ENCODE measurements at places on chromosomes 7 and 10.

DNA sequence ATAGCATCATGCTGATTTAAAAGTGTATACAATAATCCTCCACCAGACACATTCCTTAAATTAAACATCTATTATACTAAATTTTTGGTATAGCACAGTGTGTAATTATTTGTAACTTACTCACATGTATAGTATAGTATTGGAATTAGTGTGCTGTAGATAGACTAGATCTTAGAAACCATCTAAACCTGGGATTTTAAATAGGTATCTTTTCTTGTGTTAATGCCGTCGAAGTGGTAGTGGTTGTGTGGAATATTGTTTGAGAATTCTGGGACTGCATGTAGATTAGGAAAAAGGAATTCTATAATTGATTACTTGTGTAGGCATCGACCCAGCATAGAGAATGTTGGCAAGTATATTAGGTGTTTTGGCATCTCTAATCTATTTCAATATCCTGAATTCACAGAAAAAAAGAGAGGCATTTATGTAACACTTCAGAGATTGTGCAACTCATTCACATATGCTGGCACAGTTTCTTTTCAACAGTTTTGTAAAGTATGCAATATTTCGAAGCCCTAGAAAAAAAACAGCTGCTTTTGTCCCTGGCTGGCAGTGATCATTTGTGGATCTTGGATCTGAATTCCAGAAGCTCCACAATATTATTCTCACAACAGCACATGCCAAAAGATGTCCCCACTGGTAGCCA is 145.5 kb upstream of the AGR3 start:
- DNase-seq, result no peak

GRCh38 chr10:112363696-112364688 is 9.9 kb upstream of the ACSL5 start:
- DNase-seq, result no peak

DNA sequence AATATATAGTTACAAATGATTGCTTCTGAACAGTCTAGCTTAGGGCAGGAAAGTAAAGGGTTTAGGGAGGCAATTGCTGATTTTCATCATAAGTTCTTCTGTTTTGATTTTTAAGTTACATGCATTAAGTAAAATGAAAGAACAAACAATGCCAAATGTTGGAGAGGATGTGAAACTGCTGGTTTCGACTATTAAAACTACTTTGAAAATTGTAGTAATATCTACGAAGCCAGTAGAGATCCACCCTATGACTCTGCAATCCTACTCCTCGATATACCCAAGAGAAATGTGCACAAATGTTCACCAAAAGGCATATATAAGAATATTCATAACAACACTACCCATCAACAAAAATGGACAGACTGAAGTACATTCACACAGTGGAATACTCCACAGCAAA is 24.3 kb downstream of the PDZD8 start:
- DNase-seq, result no peak

- DNase-seq, result no peak
These were observed 10.8 kb downstream of the PIK3AP1 start for GRCh38 chr10:96709525-96709924.

GRCh38 chr7:148753224-148753623 is 54.5 kb downstream of the CUL1 start:
- DNase-seq, result no peak

GRCh38 chr7:1662767-1663166 is 7.3 kb upstream of the ELFN1 start:
- DNase-seq, result no peak

DNA sequence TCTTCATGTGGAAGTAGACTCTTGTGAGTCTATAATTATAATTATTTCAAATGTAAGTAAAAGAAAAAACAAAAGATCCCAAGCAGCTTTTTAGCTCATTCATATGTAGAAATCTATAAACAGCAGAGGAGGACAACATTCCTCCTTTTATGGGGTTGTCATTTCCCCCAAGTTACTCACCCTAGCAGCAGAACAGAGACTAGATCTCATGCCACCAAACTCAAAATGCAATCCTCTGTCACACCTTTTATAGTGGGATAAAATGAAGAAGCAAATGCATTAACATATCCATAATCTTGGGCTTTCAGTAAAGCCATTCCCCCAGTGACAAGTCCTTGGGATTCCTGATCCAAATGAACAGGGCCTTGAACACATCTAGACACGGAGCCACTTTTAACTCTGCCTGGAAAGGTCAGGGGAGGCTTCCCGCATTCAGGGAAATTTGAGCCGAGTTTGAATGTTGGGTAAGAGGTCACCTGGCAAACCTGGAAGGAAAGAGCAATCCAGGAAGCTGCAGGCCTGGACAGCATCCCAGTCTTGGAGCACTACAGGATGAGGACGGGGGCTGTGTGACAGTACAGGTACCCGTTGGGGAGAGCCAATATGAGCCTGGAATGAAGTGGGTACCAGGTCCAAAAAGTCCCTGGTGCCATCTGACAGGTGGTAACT is 76.4 kb downstream of the DOCK4 start:
- no peak for DNase-seq

- DNase-seq, result no peak
These were observed 400.5 kb downstream of the PTPRN2 start for GRCh38 chr7:158186864-158187693.

DNA sequence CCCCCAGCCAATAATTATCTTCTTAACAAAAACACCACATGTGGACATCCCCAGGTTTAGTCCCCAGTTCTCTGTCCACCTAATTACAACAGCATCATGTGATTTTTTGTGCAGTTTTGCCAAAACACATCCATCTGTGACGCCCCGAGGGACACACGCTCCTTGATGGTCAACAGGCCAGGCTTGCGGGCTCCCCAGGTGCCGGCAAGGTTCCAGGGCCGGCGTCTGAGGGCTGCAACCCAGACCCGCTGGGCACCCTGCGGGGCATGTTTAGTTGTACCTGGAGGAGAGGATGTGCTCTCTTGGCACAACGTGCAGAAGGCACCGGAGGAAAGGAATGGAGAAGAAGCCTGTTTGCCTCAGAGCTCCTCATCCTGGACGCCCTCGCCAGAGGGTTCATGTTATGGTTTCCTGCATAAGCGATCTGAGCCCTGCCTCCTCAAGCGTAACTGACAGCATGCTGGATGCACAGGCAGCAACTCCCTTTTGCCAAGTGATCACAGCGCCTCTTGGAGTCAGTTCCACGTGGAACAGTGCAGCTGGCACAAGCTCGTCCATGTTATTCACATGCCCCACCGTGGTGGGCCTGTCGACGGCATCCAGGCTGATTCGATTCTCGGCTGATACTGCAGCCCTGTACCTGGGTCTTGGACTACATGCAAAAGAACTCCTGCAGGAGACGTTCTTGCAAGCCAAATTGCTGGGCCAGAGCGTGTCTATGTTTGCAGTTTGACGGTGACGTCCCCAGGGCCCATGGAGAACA is 41.6 kb downstream of the JAKMIP3 start:
- no peak for DNase-seq

DNA sequence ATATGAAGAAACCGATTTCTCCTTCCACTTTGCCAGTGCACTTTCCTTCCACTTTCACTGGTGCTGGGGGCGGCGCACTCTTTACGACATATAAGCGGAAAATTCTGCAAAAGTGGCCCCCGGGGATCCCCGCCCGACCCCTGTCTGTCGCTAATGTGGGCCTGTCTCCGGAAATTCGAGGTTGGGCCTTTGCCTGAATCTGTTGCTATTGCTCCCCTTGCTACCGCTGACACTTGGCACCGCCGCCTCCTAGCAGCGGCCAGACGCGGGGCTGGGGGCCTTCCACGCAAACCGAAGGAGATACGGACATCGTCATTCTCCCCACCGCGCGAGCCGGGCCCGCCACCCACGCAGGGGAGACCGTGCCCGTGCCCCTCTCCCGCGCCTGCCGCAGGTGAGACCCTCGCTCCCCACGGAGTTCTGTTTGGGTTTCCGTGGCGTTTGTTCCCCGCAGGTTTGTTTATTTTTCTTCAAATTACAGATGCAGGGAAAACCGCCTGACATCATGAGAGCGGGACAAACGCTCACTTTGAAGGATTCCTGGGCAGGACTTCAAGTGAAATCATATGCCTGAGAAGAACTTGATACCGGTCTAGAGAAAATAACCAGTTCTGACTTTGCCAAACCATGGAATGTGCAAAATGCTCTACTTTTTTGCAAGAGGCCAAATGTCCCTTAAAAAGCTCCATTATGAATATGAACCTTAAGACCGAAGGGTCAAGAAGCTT is 5.0 kb downstream of the TWIST1 start:
- no peak for DNase-seq

GRCh38 chr10:90138844-90139243 is 437.5 kb downstream of the KIF20B start:
- DNase-seq, result no peak

GRCh38 chr7:121604627-121605316 is 208.7 kb upstream of the FAM3C start:
- no peak for DNase-seq

DNA sequence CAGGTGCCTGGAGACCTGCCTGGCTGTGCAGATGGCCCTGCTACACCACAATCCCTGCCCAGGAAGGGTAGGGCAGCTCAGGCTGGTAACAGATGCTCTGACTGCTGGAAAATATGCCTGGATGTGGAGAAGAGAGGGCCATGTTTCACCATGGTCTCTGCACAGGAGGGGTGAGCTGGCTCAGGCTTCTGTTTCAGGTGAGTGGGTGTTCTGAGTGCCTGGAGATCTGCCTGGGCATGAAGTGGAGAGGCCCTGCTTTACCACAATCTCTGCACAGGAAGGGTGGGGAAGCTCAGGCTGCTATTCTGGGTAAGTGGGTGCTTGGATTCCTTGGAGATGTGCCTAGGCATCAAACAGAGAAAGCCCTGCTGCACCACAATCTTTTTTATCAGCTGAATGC is 350.1 kb downstream of the KIF20B start:
- no peak for DNase-seq

DNA sequence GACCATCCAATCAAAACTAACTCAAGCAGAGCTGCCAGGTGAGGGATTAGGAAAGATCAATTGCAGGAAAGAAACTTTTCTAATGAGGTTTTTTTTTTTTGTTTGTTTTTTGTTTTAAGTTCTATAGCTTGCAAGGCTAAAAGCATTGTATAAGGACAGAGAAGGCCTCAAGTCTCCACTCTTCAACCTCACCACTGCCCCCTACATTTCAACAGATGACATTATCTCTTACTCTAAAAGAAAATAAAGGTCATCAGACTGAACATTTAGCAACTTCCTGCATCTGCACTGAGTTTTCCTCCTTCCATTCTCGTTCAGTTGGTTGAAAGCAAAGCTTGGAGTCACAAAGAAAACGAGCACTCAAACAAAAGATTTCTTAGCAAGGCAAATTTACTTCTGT is 45.2 kb upstream of the EXOC4 start:
- DNase-seq, result no peak

DNA sequence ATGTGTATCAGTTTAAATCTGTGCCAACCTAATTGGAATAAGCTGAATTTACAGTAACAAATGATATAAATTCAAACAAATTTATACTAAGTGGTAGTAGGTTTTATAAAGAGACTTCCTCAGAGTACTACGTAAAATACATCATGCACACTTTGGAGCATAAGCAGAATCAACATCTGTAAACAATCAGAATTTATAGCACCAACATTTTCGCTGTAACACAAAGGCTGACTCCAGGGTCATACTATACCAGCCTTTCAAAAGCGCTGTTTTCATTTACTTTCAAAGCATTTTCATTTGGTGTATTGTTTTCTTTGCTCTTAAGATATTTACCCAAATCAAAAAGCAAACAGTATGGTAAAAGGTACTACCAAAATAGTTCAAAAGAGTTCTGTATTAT is 29.3 kb upstream of the TMEM168 start:
- DNase-seq, result no peak

GRCh38 chr7:154841731-154842331 is 161.1 kb downstream of the PAXIP1 start:
- DNase-seq, result no peak

DNA sequence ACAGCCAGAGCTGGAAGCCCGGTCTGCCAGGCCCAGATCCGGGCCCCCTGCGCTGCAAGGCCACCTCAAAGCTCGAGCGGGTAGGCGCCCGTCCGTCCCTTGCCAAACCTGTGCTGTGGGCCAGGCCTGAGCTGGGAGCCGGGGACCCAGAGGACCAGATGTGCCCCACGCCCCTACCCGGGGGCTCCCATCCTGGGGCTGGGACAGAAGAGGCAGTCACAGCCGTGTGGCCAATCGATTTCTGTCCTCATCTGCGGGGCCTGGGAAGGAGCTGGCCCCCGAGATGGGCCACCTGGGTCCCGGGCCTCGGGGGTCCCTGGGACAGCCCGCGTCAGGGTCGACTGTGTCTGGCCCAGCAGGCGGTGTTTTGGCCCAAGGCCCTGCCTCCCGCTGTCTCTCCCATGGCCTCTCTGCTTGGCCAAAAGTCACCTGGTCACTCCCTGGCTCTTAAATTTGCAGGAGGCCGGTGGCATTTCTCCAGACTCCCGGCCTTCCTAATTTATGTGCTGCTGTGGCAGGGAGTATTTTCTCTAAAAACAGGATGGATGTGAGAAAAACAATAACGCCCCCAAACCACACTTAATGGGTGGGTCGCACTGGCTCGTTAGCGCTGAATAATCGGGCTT is 63.8 kb downstream of the UNCX start:
- DNase-seq, result no peak

GRCh38 chr7:157708919-157709295 is 372.1 kb downstream of the DNAJB6 start:
- DNase-seq, result no peak

- no peak for DNase-seq
These were observed 5.4 kb downstream of the ZC3HAV1 start for GRCh38 chr7:139104091-139104450.

GRCh38 chr7:50304129-50304910 is at the start of gene IKZF1:
IKZF1 (plus strand) TSS chr7:50304716; CDS start chr7:50319062, 14,346 bp downstream.
- DNase-seq, result no peak

DNA sequence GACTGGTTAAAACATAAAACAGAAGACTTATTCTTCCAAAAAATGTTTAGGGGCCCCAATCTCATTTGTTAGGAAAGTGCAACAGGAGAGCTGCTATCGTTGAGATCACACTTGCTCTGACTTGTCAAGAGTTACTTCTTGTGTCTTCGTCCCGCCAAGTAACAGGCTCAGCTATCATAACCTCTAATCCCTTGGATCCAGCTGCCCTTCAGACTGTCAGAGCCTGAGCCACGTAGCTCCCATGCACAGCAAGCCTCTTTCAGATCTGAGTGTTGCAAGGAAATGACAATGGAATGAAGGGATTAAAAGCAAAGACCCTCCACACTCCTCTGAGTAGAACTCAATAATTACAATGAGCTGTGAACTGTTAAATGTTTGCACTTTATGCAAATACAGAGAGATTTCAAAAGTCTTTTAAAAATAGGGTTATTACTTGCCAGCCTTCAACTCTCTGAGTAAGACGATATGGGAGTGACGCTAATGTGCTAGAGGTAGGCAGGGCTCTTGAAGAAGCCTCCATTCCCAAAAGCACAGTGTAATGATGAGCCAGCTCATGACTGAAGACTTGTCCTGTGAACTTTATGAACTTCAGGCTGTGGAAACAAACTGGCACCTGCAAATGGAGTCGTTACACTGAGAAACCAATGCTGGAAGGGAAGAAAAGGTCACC is 28.4 kb upstream of the CDK13 start:
- DNase-seq, result no peak

All from NCI-H1417 treated with DMSO at 0.1 percent for 48 hours (cell line).